ENCODE measurements at places on chromosomes 3 and 15.

GRCh38 chr3:127254033-127254644 lies 33.7 kb downstream of the PRR20G start:
- DNase-seq: no peak

DNA sequence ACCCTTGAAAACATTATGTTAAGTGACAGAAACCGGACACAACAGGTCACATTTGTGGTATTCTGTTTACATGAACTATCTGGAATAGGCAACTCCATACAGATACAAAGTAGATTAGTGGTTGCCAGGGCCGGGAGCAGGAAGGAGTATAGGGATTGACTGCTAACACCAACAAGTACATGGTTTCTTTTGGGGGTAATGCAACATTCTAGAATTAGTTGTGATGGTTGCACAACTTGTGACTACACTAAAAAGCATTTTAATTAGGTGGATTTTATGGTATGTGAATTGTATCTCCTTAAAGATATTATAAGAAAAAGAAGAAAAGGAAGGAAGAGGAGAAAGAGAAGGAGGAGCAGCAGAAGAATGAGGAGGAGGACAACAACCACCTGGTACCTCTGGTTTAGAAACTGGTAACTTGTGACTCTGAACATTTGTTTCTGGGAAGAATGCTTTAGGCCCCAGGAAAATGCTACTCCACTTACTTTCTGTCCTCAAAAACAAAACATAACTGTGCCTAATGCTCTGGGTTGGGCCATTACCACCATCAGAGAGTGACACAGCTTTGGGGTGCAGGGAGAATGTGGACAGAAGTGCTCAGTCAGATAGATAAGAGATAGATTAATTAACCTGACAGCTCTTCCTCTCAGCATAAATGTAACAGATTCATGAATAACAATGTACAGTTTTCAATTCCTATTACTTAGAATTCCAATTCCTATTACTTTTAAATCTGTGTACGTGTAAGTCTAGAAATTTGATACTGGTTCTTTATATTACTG lies 20.3 kb downstream of the SETMAR start:
- no peak for DNase-seq

GRCh38 chr3:140441006-140441405 lies 236.9 kb upstream of the TRIM42 start:
- DNase-seq: no peak

DNA sequence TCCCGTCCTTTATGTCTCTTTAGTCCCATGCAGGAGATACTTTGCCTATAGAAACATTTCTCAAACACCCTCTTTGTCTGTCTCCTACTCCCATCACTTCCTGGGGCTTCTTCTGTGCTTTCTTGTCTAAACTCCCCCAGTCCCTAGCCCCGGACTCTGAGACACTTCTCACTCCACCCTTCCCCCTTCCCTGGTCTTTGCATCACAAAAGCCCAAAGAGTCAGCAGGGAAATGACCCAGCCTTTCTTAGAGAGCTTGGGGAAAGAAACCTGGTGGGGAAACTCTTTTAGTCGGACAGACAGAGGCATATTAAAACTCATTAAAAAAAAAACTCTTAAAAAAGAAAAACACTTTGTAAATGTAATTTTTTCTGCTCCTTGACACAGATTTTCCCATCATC lies 211.2 kb downstream of the TJP1 start:
- DNase-seq: no peak

DNA sequence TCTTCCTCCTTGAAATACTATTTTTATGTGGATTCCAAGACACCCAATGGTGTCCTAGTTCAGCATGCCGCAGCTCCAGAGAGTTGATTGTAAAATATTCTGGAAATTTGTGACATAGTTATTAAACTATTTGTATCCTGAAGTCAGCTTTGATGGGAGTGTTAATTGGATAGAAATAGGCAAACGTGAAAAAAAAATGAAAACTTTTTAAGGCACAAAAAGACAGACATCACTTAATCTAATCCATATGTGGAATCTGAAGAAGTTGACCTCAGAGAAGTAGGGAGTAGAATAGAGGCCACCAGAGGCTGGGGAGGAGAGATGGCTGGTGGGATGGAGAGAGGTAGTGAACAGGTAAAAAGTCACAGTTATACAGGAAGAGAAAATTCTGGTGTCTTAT lies 704.2 kb downstream of the ROBO1 start:
- no peak for DNase-seq

DNA sequence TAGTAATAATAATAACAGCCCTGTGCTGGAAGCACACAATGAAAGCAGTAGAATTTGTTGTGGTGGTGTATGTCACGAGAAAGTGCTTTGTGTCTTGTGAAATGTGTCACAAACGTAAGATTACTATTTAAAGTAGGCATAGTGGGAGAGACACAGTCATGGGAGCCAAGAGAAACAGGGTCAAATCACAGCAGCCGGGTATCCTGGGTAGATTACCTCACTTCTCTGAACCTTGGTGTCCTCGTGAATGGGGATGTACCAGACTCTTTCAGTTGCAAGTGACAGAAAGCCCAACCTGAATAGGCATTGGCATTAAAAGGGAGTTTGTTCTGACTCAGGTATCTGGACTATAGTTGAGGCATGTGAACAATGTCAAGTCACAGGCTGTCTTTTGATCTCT lies 29.1 kb upstream of the SRGAP3 start:
- DNase-seq: no peak

- no peak for DNase-seq
Measured at GRCh38 chr3:143810953-143811265, 37.4 kb downstream of the SLC9A9 start.

- DNase-seq: no peak
Measured at GRCh38 chr3:36681867-36682266, 82.5 kb downstream of the DCLK3 start.

DNA sequence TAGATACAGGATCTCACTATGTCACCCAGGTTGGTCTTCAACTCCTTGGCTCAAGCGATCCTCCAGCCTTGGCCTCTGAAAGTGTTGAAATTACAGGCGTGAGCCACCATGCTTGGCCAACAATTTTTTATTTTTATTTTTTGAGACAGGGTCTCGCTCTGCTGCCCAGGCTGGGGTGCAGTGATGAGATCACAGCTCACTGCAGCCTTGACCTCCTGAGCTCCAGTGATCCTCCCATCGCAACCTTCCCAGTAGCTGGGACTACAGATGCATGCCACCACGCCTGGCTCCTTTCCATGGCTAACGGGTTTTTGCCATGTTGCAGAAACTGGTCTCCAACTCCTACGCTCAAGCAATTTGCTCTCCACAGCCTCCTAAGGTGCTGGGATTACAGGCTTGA lies 20.2 kb upstream of the PIK3CB start:
- DNase-seq: no peak

DNA sequence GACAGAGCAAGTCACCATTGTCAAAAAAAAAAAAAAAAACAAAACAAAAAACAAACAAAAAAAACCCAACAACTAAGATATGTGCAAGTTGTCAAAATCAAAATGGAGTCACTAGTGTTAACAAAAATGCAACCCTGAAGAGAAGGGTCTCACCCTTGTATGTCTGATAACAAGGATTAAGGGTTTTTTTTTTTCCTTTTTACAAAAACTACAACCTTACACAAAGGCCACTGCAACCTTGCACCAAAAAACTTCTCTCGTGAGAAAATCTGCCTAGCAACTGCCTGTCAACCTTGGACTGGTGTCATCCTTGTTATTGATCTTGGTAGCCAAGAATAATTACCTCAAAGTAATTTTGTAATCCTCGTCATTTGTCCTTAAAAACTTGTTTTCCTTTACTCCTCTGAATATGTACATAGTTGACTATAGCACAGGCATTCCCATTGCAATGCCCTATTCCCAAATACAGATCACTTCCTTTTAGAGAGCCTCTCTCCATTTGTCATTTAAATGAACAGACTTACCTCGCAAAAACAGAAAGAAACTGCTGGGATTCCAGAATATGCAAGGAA lies 24.0 kb downstream of the TFRC start:
- no peak for DNase-seq

DNA sequence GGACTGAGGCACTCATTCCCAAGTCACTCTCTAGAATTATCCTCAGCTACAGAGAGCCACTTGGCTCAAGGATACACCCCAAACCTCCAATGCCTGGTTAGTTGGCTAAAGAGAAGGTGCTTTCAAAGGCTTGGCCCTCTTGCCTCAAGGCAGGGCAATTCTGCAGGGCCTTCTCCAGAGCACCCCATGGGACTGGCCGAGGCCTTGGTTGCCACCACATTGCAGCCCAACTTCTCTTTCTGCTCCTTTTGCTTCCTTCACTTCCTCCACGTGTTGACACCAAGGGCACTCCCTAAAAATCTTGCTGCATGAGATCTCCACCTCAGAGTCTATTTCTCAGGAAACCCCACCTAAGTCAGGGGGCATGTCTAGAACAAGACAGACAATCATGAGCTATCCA lies 36.7 kb downstream of the MEGF11 start:
- DNase-seq: no peak

DNA sequence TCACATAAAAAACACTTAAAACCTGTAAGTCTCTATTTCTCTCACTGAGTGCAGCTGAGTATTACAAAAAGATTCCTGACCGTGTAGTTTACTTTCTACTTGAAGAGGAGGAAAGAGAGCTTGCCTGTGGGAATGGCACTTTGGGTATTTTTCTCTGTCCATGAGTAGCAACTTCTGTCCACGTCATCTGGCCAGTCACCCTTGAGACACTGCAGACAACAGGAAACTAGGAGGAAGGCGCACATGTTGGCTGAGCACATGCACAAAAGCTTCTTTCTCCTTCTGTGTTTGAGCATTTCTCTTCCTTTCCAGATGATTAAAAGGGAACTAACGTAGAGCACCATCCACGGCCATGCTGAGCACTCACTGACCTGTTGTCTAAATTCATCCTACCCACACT lies 19.7 kb downstream of the STARD5 start:
- no peak for DNase-seq

- DNase-seq: no peak
Measured at GRCh38 chr3:187296058-187296457, 4.5 kb upstream of the MASP1 start.

- no peak for DNase-seq
Measured at GRCh38 chr15:77775837-77776236, 143.1 kb upstream of the LINGO1 start.

- DNase-seq: no peak
Measured at GRCh38 chr15:31100738-31101137, 787 bp downstream of the TRPM1 start.

GRCh38 chr3:154323891-154324738 lies at the start of gene DHX36:
TSS of gene DHX36 (minus strand) at chr3:154324487. CDS start at chr3:154324416, 71 bp downstream.
- peak; percentile 85 for DNase-seq

All from stimulated activated CD4-positive, alpha-beta T cell treated with anti-CD3 and anti-CD28 coated beads, Interleukin-2, amount 100 ng/mL, for 4 hours (primary cell).